Erythroblast (primary cell): ENCODE measurements at places on chromosomes 3 and 15.

DNA sequence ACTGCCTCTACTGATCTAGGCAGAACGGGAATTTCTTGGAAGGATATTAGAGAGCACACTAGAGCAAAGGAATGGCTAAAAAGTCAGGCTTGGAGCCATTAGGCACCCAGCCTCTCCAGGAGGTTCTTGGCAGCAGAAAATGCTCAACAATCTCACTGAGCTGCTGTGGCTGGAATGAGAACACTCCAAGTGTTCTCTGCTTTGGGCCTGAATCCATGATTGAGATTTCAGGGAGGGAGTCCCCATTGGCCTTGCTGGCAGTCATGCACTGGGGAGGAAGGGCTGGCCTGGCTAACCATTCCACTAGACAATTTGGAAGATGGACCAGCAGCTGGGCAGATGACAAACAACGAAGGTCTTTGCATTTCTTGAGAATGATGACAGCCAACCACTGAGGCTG lies 362.6 kb downstream of the SHQ1 start:
- DNase-seq, result no peak

DNA sequence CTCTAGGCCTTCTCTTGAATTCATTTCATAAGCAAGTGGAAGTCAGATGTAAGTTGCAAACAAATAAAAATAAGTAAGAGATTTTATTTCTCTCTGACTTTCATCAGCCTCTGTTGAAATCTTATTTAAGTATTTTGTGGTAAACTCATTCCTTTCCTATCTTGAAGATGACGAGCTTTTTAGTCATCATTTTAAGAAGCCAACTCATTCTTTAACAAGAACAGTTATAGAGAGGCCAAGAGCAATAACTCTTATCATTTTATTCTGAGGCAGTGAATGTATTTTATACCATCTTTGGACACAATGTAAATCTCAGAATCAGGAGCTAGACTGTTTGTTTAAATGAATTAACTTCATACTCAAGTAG lies 147.5 kb upstream of the MBNL1 start:
- peak; percentile 12 for DNase-seq

DNA sequence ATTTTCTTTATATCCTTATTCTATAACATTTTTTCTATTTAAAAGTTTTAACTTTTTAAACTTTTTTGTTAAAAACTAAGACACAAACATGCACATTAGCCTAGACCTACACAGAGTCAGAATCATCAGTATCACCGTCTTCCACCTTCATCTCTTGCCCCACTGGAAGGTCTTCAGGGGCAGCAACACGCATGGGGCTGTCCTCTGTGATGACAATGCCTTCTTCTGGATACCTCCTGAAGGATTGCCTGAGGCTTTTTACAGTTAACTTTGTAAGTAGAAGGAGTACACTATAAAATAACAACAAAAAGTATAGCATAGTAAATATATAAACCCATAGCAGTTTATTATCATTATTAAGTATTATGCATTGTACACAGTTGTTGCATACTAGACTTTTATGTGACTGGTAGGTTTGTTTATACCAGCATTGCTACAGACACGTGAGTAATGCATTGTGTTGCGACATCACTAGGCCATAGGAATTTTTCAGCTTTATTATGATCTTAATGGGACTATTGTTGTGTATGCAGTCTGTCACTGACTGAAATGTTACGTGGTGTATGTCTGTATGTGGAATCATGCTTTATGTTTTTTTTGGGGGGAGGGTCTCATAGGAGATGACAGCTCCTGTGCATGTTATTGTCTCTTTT lies 18.2 kb downstream of the ATP1B3 start:
- no peak for DNase-seq

DNA sequence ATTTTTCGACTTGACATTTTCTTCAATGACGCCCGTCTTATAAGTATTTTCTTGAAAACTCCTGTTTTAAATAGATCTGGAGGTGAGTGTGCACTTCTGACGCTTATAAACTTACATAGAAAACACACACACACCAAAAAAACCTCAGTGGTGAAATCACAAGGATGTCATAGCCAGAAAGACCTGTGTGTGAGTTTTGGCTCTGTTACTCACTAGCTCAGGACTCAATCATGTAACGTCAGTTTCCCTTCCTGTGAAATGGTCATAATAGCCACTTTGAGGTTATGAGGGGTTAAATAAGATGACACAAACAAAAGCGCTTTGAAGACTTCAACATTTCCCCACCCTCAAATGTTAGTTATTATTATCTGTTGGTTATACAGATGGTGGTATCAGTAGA lies 1.8 kb downstream of the IL20RB start:
- DNase-seq, result no peak

DNA sequence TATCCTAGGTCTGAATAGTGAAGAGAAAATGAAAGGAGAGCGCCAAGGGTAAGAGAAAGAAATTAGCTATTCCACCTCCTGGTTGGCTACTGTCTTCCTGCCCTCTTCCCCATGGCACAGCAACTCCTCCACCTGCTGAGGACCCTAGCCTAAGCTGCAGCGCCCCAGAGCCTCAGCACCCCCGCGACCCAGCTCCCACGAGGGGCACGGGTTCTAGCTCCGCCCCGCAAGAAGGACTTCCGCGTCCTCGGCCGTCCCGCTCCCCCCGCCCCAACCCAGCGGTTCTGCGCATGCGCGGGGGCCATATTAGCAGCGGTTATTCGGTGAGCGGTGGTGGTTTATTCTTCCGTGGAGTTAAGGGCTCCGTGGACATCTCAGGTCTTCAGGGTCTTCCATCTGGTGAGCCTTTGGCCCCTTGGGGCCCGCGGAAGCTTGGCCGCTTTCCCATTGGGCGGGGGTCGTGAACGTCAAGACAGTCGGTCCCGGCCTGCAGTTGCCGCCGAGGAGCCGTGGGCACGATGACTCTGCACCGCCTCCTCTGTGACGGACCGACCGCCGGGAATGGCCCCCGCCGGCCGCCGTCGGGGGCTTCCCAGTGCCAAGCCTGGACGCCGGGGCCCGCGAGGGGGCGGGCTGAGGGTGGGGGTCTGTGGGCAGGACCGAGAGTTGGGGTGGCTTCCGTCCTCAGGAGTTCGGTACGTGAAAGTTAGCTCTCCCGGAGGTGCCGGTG lies at the start of gene PSMA4:
Gene PSMA4, plus strand, starts transcription at position 304 of the 730 bp plus-strand sequence. CDS start 1,484 bp downstream, outside the sequence.
- DNase-seq, result peak; percentile 96

GRCh38 chr3:39313289-39313688 lies 16.2 kb upstream of the CCR8 start:
- no peak for DNase-seq

- no peak for DNase-seq
Measured at GRCh38 chr3:178359728-178360127, 176.5 kb upstream of the KCNMB2 start.

GRCh38 chr3:115381573-115381912 lies 234.5 kb upstream of the ZBTB20 start:
- no peak for DNase-seq

- no peak for DNase-seq
Measured at GRCh38 chr15:65629548-65629947, 7.8 kb downstream of the SLC24A1 start.

GRCh38 chr3:118098827-118099226 lies 935.8 kb downstream of the IGSF11 start:
- DNase-seq, result no peak

GRCh38 chr15:68372291-68372811 lies 59.6 kb downstream of the ITGA11 start:
- DNase-seq, result peak; percentile 8

DNA sequence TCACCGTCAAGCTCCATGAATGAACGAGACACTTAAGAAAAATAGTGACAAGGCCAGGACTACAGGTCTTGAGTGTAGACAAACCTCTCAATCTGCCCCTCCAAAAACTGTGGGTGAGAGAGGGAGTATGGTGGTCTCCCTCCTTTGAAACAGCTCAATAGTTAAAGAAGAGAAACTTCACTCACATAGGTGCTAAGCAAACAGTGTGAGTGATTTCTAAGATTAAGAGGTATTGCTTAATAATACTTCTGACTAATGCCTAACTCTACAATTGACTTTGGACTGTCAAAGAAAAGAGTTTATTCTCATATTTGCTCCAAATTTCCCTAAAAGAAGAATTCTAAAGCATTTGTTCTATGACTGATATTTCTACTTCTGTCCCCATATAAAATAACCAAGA lies 17.0 kb upstream of the TMEM108 start:
- DNase-seq, result no peak

GRCh38 chr15:90435652-90436337 lies 47.8 kb downstream of the IQGAP1 start:
- no peak for DNase-seq

DNA sequence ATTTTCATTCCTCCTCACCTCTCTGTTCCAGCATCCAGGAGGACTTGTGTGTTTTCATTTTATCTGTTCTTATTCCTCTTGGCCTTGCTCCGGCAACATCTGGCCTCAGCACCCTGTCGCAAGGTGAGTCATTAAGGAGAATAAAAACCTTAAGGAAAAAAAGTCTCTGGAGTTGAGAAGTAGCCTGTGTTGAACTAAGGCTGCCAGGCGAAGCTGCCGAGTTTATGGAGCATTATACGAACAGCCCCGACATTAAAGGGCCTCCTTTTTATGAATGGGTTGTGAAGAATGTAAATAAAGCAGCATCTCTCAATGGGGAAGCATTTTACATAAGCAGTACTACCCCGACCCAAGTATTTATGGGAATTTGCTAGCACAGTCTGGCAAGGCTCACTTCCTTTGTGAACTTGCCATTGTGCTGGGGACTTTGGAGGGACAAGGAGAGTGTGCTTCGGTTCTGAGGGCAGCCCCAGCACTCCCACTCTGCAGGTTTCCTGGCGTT lies 4.7 kb downstream of the BAHD1 start:
- no peak for DNase-seq

- peak; percentile 48 for DNase-seq
Measured at GRCh38 chr3:49199239-49199899, 28.0 kb downstream of the KLHDC8B start.

DNA sequence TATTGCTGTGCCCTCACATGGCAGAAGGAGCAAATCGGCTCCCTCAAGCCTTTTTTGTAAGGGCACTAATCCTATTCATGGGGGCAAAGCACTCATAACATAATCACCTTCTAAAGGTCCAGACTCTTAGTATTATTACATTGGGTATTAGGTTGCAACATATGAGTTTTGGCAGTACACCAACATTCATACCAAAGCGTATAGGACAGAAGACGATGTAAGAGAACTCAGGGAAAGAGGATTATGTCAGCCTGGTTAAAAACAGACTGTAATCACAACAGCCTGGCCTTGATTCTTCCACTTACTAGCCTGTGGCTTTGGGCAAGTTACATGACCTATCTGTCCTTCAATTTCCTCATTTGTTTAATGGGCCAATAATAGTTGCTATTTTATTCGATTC lies 828.5 kb upstream of the NECTIN3 start:
- no peak for DNase-seq

GRCh38 chr3:161510510-161511260 lies 14.1 kb downstream of the OTOL1 start:
- no peak for DNase-seq

- no peak for DNase-seq
Measured at GRCh38 chr3:187274315-187274976, 17.1 kb downstream of the MASP1 start.

GRCh38 chr3:177842743-177843734 lies 645.8 kb upstream of the TBL1XR1 start:
- DNase-seq, result no peak

GRCh38 chr3:177515786-177516157 lies 318.5 kb upstream of the TBL1XR1 start:
- no peak for DNase-seq

DNA sequence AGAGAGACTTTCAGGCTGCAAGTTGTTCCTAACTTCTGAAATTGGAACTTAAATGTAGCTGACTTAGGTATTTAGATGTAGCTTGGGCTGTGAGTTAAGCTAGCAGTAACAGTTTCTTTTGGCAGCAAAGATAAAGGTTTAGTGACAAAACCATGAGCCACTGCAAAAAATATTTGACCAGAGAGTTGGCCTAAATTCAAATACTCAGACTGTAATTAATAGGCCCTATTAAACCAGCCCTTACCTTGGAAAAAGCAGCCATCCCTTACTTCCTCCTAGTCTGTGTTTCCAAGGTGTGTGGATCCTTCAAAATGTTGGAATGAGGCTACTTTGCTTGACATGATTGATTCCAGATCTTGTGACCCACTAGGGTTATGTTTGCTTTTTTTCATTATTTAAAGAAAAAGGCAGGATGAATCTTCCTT lies 8.2 kb downstream of the TPM1 start:
- DNase-seq, result peak; percentile 55

DNA sequence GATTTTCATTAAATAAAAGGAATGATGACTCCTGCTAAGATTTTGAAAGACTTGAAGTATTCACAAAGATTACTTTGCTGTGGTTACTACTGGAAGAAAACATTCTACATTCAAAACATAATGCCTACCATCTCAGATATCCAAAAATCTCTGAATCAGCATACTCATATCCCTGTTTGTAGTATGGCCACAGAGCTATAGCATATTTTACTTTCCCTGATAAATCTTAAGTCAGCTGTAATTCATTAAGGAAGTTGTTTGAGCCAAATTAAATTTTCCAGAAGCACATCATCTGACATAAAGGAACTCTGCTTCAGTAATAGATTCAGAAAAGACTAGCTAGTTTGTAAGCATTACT lies 942.0 kb downstream of the ROBO1 start:
- no peak for DNase-seq

DNA sequence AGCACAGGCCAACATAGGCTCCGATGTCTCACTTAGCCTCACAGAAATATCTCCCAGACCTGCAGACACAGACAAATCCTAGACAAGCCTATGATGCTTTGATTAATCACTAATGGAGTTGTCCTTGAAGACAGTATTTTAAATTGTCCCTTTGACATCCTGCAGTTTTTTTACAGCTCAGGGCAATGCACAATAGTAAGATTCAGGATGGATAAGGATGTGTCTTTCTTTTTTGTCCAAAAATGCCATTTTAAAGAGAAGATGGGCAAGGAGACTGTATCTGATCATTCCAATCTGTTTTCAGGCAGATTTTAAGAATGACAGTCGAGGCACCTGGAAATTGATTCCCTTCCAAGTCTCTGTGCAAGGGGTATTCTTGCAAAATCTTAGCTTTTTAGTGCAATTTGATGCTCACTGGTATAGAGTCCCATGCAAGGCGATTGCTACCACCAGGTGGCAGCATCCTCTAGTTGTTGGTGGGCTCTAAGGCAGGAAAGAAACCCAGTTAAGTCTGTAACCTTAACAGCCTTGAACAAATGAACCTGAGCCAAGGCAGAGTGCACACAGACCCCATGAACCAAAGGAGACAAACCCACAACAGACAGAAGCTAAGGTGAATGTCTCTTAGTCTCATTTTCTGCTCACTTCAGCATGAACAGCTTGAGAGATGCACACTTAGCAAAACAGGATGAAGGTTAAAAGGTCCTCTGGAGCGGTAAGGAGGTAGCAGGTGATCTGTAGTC lies 51.2 kb upstream of the MINAR1 start:
- peak; percentile 89 for DNase-seq

GRCh38 chr15:94470492-94470891 lies 239.1 kb downstream of the MCTP2 start:
- no peak for DNase-seq

GRCh38 chr3:117036259-117036799 lies 326.8 kb downstream of the TUSC7 start:
- no peak for DNase-seq
